ENCODE measurements at places on chromosomes 11 and 22.

GRCh38 chr11:46521961-46522681 is 71.7 kb downstream of the AMBRA1 start:
- DNase-seq: no peak

DNA sequence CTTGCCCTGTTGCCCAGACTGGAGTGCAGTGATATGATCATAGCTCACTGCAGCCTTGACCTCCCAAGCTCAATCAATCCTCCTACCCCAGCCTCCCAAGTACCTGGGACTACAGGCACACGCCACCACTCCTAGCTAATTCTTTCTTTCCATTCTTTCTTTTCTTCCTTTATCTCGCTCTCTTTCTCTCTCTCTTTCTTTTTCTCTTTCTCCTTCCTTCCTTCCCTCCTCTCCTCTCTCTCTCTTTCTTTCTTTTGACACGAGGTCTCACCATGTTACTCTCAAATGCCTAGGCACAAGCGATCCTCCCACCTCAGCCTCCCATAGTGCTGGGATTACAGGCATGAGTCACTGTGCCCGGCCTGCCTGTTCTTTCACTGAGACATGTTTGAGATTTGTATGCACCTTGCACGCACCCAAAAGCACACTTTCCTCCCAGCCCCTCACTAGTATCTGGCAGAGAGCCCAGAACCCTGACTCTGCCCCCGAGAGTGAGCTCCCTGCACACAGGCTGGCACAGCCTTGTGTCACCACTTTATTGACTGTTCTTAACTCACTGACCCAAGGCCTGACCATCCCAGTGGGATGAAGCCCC is 56.8 kb downstream of the CD6 start:
- no peak for DNase-seq

- DNase-seq: no peak
Measured at GRCh38 chr11:118618115-118618990, 10.9 kb downstream of the PHLDB1 start.

DNA sequence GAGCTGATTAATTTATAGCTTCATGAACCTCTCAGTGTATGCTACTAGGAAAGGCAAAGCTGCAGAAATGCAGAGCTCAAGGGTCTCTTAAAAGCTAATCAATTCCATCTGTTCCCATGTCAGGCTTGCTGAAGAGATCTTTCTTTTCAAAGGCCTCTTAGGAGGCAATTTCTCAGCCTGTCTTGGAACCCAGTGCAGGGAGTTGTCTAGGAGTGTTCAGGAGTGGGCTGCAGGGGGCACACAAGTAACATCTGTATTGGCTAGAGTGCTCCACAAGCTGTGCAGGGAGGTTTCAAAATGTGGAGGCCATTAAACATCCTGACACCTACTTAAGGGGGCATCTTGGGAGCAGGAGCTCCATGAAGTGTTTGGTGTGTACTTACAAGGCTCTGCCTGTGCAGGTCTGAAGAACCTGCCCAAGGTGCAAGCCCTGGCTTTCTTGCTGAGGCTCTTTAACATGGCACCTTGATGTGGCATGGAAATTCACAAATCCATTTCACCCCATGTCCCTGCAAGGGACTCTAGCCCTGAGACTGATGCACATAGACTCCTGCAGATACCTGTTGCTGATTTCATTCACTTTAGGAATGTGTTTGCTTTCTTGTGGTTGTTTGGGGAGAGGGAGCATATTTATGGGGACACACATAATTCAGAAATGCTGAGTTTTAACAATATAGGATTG is 134.7 kb downstream of the ME3 start:
- DNase-seq: no peak

GRCh38 chr11:35414311-35414710 is 5.0 kb downstream of the SLC1A2 start:
- no peak for DNase-seq

DNA sequence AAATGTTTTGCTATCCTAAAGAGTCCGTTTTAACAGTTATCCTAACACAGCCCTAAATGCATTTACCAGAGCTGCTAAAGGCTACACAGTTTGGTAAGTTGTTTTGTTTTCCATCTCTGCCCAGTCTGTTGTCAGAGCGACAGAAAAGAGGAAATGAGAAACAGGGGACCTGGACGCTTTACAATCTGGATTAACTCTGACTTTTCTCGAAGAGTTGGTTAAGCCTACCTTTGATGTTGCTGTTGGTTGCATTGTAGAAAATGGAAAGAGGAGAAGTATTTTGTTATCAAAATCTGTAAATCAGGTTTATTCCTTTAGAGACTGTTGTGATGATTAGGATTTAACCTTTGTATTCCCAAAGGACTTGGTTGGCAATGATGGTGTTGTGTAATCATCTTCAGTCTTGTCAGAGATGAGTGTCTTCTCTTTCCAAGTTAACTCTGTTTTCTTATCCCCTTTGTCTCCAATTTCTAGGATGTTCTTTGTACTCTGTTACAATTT is 481 bp downstream of the ANGPTL5 start:
- no peak for DNase-seq

- DNase-seq: no peak
Measured at GRCh38 chr11:57484141-57484710, 23.9 kb downstream of the RTN4RL2 start.

DNA sequence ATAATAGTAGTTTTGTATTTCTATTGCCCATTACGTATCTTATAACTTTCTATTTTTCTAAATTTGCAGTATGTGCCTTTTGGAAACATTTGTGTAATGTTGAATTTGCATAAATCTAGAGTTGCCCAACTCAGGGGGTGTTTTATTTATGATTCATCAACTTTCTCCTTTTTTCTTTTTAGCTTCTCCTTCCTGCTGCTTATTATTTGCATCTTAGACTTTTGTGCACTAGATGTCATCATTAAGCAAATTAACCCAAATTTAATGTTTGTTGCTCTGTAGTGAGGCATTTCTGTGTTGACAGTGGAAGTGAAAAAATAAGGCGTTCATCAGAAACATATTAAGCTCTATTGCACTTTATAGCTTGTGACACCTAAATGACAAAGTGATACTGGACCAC is 56.2 kb upstream of the ZBED5 start:
- DNase-seq: no peak

DNA sequence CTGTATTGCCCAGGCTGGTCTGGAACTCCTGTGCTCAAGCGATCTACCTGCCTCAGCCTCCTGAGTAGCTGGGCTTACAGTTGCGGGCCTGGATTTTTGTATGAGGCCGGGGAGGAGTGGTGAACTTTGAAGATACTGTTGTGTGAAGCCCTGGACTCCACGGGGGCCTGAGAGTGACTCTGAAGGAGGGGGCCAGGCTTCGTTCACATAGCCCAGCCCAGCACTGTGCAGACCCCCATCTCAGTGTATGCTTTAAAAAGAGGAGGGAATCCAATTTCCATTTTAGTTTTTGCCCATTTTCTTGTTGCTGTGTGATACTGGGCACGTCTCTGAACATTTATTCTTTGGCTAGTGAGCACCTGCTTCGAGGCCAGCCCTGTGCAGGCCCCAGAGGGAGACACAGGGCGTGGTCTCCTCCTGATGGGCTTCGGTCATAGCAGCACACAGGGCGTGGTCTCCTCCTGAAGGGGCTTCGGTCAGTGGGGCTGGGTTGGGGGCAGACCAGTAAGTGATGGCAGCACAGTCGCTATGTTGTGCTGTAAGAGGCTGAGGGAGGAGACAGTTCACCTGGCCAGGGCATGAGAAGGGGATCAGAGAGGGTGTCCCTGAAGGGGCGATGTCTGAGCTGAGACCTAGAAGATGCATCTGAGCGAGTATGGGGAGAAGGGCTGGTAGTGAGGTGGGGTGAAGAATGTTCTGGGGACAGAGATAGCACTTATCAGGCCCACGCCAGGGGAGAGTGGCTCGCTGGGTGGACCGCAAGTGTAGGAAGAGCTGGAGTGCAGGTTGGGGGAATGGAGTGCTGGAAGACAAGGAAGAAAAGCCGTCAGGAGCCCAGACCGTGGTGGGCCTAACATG is 14.0 kb downstream of the SAMM50 start:
- DNase-seq: no peak

- DNase-seq: no peak
Measured at GRCh38 chr22:35893698-35894097, 134.9 kb downstream of the RBFOX2 start.

- no peak for DNase-seq
Measured at GRCh38 chr11:116387641-116388040, 385.1 kb downstream of the BUD13 start.

DNA sequence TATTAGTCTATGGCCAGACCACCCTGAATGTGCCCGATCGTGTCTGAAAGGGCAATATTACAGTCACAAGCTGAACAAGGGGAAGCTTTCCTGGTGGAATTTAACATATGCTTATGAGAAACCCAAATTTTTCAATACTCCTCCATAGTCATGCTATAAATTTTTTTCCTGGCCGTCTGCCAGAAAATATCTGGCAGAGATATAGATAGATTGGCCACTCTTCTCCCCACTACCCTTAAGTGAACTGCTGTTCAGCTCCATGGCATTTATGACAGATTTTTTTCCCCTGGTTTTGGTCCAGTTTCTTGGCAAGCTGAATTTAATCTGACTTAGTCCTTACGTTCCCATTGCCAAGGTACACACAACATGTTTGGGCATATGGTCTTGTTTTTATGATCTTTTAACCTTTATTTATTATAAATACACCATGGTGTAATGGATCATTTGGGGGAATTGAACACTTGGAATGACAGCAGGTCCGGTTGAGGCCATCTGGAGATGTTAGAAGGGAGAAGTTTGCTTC is 328.5 kb downstream of the CNTN5 start:
- no peak for DNase-seq

- DNase-seq: no peak
Measured at GRCh38 chr11:112583261-112583893, 322.7 kb upstream of the PLET1 start.

GRCh38 chr11:46555267-46556054 is 38.4 kb downstream of the AMBRA1 start:
- no peak for DNase-seq

GRCh38 chr11:3115321-3115720 is 49.8 kb downstream of the OSBPL5 start:
- DNase-seq: no peak

- no peak for DNase-seq
Measured at GRCh38 chr11:17296852-17297559, 20.5 kb downstream of the NUCB2 start.

Measured in LoVo (cell line).